ENCODE measurements at places on chromosomes 3 and 15.

DNA sequence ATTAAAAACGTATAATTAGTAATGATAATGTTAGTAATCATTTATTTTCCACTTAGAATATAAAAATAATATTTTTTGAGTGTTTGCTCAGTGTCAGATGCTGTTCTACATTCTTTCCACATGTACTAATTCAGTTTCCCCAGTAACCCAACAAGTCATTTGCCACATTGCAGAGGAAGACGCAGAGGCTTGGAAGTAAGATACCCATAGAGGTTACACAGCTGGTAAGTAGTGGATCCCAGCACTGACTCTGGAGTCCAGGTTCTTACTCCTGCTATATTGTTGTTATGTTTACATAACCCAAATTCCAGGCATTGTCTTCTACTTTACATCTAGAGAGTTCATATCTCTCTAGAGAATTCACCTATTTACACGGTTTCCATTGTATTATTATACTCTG lies 48.2 kb upstream of the MYO5C start:
- DNase-seq = no peak

DNA sequence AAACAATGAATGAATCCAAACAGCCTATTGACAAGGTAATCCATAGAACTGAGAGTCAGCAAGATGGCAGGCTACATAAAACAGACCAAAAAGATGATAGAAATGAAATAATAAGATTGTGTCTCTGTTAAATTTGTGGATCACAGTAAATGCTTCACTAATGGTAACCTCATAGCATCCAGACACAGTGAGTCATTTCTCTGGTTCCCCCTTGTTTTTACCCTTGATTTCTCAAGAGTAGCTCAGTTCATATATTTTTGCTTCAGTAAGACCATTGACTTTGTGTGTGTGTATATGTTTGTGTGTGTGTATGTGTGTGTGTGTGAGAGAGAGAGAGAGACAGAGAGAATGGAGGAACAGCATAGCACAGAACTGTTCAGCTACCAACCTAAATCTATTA lies 546.9 kb downstream of the RBMS3 start:
- no peak for DNase-seq

DNA sequence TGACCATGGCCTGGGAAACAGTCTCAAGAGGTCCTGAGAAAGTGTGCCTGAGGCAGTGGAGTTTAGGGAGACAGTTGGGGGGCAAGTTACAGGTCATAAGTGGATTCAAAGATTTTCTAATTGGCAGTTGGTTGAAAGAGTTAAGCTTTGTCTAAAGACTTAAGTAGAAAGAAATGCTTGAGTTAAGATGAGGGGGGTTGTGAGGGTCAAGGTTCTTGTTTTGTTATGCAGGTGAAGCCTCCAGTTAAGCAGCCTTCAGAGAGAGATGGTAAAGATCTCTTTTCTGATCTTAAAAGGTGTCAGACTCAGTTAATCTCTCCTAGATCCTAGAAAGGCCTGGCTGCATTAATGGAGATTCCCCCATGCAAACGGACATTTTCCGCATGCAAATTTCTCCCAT lies 356.3 kb upstream of the C2CD4B start:
- no peak for DNase-seq

DNA sequence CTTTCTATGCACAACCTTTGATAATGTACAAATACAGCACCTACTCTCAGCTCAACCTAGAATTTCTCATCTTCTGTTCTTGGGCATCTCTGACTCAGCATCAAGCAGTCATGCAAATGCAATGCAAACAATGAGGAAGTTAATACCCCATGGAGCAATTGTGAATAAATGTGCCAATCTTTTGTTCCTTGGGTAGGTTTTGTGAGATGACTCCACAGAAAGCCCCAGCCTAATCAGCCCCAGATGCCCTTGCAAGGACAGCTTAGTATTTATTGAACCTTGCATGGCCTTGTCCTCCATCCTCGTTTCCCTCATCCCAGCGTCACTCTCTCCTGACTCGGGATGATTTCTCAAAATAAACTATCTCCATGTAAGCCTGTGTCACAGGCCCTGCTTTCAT lies 494.7 kb upstream of the NECTIN3 start:
- no peak for DNase-seq

DNA sequence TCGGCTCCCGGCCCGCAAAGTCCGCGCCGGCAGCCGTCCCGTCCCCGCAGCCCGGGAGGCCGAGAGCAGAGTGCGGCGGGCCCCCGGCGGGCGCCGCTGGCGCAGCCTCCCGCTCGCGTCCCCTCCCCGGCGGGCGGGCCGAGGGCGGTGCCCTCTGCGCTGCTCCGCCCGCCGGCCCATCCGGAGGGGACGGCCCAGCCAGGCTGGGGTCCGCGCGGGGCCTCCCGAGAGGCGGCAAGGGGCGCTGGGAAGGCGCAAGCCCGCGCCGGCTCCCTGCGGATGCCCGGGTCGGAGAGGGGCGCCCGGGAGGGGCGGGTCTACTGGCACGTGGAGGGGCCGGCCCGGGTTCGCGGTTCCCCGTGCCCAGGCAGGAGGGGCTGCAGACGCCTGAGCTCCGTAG lies at the start of the genes CLCN2 and POLR2H:
CLCN2 (minus strand) TSS at position 74 of the 400 bp plus-strand sequence. CDS start 126 bp downstream, outside the sequence.
POLR2H (plus strand) TSS at position 179 of the 400 bp plus-strand sequence. CDS start 1,783 bp downstream, outside the sequence.
- DNase-seq = peak; percentile 12

- DNase-seq = no peak
Observed at GRCh38 chr15:35932531-35932930, 386.6 kb upstream of the DPH6 start.

- no peak for DNase-seq
Observed at GRCh38 chr15:29034151-29034550, 148.4 kb downstream of the APBA2 start.

GRCh38 chr3:106862067-106862466 lies 515.2 kb upstream of the CCDC54 start:
- DNase-seq = no peak

DNA sequence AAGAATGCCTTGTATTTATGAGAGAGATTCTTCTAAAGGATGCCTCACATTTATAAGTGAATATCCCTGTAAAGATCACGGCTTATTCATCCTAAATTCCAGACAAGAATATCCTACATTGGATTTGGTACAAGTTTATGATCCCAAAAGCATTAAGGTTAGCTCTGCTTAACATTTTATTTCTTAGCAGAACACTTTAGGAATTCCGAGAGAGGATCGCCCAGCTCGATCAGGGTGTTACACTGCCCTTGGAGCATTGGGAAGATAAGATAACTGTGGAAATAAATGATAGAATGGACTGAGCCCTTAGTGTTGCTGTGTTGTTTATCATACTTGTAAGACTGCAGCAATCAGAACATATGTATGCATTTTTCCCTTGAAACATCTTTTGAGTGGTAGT lies 223.0 kb upstream of the CDIN1 start:
- no peak for DNase-seq

- no peak for DNase-seq
Observed at GRCh38 chr3:103991-104390, 92.6 kb upstream of the CHL1 start.

DNA sequence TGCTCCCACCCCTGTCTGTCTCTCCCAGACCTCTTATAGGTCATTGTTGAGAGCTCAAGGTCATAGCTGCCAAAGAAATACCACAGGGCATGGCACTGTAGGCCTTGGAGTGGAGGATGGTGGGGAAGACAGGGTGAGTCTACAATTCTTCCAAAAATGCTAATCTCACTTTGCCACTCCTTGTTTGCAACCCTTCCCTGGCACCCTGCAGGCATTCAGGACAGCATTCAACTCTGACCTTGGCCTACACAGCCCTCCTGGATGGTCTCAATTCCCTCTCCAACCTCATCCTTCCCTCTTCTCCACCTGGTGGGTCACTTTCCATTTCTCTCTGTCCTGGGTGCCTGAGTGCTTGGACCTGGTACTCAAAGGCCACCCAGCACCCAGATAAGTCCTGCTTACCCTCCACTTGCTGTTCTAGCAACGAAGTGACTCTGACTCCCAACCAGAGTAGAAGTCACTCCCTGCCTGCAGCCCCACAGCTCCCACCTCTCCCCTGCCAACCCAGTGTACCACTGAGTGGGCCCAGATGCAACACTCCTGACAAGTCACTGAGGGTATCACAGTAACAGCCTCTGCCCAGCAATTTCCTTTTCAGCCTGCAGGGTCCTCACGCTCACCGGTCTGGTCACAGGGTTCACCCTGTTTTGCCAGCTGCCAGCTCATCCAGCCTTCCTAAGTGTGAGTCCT lies 36.6 kb downstream of the AMOTL2 start:
- no peak for DNase-seq

DNA sequence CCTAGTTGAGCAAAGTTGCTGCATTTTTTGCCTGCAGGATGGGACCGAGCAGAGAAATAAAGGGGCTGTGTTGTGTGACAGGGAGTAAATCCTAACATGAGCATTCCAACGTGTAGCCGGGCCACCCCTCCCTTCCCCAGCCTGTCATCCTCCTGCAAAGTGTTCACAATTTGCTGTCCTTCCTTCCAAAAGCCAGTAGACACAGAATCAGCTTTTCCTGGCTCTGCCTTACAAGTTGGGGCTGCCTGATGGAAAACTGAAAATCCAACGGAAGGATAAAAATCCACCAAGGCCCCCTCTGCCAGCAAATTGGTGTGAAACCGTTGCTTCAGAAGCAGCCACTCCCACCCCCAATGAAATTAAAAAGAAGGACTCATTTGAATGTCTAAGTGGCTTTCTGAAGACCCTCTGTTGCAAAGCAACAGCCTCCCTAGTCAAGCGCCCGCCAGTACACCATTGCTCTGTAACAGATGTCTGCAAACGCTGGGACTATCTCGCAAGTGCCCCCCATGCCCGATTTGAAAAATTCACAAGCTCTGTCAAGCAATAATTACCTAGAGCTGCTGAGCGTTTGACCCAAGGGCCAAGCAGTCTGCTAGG lies 665 bp downstream of the FRMD4B start:
- DNase-seq = no peak

GRCh38 chr15:85142312-85142711 lies 160.7 kb downstream of the PDE8A start:
- DNase-seq = no peak

Measured in activated T-helper 1 cell treated with Interleukin-2 at 50 U/mL for 16 hours (primary cell).